Lower leg skin (tissue), 4 donors: ENCODE measurements at places on chromosomes 6 and 20. TPM values are rescaled to one million over a fixed set of nuclear protein-coding genes. Genes with fewer than 3 reads are reported as not detected.

GRCh38 chr20:10402938-10403608 lies 30.9 kb downstream of the MKKS start:
- DNase-seq, result no peak

- DNase-seq, result peak; percentile 66
These were observed 293.2 kb downstream of the QKI start for GRCh38 chr6:163707387-163708355.

- DNase-seq, result no peak
These were observed 266.0 kb downstream of the CDKAL1 start for GRCh38 chr6:20800229-20800628.

- DNase-seq, result peak; percentile 31
These were observed at the start of gene TMEM200A for GRCh38 chr6:130365166-130366106. TSS of gene TMEM200A (plus strand) at chr6:130366017. CDS start at chr6:130440423, 74,406 bp downstream.

GRCh38 chr20:44097521-44098255 lies 89.3 kb downstream of the JPH2 start:
- peak; percentile 61 for DNase-seq

DNA sequence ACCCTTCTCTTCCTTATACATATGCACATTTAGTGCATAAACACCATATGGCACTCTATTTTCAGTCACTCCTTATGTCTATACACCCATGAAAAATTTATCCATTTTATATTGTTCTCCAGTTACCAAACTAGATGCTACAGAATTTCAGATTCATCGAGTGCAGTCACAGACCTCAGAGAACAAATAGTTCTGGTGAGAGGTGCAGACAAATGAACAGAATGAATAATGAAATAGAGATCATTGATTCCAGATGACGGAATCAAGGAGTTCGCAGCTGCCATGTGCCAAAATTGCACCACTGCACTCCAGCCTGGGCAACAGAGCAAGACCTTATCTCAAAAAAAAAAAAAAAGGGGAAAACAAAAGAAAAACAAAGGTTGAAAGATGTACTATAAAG lies 214.8 kb upstream of the CEP162 start:
- DNase-seq, result no peak

DNA sequence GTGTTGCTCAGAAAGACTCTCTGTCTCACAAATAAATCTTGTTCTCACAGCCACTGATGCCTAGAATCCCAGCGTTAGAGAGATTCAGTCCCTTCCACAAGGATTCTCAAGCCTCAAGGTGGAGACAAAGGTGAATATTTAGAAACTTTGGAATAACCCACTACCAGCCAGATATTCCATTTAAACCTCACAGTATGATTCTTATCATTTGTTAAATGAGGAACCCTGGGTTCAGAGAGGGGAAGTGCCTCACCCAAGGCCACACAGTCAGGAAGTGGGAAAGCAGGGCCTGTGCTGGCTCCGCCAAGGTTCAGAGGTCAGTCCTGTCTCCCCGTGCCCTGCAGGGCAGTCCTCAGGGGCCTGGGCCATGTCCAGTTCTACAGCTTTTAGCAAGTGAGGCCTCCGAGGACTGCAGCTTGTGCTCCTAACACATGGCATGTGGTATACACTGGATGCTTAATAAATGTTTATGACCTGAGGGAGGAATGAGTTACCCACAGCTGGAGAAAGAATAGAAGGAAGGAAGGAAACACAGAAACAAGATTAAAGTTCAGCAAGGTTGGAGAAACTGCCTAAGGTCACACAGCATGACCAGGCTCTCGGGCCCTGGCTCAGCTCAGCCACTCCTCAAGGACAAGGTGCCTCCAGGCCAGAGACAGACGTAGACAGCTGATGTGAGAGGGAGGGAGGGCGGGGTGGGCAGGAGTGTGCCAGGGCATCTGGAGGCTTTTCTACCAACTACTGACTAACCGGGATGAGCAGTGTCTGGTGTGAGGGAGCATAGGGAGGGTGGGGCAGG lies 3.9 kb upstream of the TGM2 start:
- DNase-seq, result no peak

The MMP24 gene
- total RNA-seq, result not detected

GRCh38 chr6:34696189-34696738 lies 303 bp downstream of the ILRUN start:
- peak; percentile 93 for DNase-seq

The HLA-G gene
- total RNA-seq, result 0.29 TPM

DNA sequence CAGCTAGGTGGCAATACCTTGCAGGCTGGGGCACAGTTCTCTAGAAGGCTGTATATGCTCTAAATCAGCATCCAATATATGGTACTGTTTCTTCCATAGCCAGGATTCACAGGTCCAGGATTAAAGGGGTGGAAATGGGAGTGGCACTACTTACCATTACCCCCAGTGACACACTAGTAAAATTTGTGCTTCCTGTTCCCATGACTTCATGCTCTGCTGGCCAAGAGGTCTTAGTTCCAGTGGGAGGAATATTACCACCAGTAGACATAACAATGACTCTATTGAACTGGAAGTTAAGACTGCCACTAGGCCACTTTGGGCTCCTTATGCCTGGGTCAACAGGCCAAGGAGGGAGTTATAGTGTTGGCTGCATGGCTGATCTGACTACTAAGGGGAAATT lies 174.3 kb upstream of the TNFAIP3 start:
- no peak for DNase-seq

- DNase-seq, result no peak
These were observed 181.9 kb downstream of the TBC1D7 start for GRCh38 chr6:13146442-13146841.

DNA sequence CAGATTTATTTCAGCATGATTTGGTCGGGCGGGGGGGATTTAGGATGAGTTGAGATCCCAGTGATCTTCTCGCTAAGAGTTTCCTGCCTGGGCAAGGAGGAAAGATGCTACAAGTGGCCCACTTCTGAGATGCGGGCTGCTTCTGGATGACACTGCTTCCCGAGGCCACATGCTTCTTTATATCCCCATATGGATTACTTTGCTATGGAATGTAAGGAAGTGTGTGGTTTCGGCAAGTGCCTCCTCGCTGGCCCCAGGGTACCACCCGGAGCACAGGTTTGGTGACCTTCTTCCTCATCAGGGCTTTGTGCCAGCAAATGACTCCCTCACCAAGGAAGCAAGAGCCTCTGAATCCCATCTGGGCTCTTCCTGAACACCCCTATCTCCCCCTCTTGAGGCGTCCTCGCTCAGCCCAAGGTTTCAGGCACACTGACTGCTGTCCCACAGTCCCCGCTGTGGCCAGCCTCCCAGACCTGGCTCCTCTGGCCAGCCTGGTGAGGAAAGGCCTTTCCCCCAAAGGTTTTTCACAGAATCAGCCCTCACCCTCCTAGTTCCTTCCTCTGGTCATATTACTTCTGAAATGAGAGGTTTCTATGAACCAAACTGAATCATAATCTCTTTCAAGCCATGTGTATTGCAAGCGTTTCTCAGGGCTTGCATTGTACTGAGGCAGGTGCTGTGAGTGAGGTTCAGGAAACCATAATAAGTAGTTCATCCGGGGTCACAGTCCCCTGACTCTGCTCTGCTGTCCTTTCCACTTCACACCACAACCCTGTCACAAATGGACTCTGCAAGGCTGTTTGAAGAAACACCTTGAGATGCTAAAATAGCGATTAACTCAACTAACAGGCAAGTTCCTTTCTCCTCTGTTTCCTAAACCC lies 41.7 kb upstream of the IL17A start:
- no peak for DNase-seq

DNA sequence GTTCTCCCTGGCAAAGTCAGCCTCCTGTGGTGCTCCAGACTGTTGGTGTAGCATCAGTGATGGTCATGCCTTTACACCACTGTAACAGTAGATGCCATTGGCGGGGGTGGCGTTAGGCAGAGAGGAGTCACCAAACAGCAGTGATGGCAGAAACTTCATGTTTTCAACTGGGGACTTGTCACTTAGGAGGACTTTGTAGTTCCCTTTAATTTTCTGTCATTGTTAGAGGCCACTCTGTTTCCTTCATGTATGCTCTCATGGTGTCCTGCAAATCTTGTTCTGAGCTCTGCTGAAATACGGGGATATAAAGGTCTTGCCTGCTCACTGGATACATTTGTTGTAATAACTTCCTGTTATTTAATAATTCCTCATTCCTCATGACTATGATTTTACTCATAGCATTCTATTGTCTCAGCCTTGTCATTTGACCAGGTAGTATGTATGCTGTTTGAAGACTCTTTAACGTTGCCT lies 4.6 kb downstream of the MAP3K4 start:
- no peak for DNase-seq

The CTAGE9 gene
- total RNA-seq, result not detected

The NMBR gene
- total RNA-seq, result not detected

DNA sequence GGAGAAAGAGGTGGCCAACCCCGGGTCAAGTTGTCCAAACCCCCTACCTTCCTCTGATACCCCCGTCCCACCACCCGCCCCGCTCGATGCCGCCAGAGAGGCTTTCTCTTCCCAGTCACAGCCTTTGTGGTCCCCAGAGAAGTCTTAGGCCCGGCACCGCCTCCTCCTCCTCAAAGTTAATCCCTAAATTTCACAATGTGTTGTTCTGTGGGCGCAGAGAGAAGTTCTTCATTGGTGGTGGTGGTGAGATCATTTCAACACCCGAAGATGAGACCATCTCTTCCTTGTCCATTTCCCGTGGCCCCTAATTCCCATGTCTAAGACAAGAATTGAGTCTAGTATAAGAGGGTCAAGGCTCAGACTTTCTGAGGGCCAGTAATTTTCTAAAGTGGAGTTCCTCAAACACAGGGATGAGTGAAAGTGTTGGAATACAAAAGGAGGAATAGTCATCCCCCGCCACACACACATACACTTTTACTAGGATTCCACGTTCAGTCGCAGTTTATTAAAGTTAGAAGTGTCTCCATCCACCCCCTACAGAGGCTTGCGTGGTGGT lies 10.4 kb downstream of the TRIM31 start:
- peak; percentile 32 for DNase-seq

DNA sequence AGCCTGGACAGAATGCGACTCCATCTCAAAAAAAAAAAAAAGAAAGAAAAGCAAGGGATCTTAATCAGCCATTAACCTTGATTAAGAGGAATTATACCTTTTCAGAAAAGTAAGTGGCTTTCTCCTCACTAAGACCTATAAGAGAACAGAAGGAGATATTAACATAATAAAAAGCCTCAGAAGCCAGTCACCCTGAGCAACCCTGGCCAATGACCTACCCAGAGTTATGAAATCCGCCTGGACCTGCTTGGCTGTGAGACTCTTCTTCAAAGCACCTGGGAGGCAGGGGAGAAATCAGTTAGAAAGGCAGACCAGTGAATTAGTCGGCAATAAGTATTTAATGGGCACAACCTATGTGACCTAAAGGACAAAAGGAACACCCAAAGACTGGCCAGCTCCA lies 32.7 kb upstream of the C20orf203 start:
- DNase-seq, result no peak

DNA sequence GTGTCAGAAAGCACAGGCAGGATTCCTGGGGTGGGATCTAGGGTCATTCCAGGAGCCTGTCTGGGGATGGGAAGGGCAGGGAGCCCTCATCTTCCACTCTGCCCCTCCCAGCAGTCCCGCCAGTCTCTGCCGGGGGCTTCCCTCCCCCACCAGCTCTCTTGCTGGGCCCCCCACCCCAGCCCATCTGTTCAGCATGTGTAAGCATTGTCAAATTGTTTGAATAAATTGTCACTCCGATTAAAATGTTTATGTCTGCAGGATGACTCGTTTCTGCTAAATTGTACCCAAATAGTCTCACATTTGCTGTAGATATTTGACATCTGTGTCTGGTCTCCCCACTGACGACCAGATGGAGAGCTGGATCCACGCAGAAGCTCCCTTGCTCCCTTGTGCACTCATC lies 257.6 kb downstream of the ANKRD60 start:
- DNase-seq, result no peak

The OR2H1 gene
- not detected for total RNA-seq

The SPTLC3 gene
- 76.6 TPM for total RNA-seq

The SGK2 gene
- 2.5 TPM for total RNA-seq

GRCh38 chr6:98107801-98108200 lies 726.6 kb upstream of the POU3F2 start:
- DNase-seq, result no peak

GRCh38 chr6:167995302-167995701 lies 2.2 kb upstream of the KIF25 start:
- DNase-seq, result peak; percentile 7

DNA sequence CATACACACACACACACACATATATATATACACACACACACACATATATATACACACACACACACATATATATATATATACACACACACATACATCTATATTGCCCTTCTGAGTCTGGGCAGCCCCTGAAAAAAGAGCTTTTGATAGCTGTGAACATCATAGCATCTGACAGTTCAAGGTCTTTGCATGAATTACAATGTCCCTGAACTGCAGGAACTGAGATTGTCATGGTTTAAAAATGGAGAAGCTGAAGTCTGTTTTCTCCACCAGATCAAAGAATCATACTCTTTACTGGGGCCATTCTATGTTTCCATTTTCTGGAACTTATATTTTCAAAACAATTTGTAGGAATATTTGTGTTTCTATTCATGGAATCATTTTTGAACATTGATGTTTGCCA lies 189.8 kb downstream of the ZDHHC14 start:
- DNase-seq, result no peak

DNA sequence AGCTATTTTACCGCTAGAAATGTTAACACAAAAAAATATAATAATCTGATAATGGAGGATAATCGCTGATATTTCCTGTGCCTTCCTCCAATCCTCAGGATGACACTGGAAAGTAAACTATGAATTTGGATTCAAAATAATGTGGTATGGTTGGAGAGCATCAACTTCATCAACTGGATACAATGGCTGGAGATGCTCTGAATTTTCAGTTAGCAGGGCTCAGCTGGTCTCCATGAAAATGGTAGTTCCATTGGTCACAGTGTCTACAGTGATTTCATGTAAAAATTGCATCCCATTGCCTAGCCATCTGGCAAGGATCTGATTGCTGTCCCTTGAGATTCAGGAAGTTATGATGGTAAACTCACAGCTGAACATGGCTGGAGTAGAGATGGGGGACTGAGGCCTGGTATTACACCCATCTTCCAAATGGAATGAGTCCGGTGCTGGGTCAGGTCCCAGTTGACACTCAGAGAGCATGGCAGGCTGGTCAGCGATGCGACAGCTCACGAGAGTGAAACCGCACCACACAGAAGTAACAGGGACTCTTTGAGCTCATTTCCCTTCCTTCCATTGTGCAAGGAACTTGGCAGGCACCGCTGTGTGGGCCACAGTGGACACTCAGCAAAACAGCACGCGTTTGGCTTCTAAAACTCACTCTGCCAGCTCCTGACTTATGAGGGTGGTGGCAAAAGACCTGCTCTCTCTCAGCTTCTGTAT lies 142.4 kb upstream of the TNFAIP3 start:
- no peak for DNase-seq

GRCh38 chr6:5617179-5617578 lies 355.9 kb downstream of the FARS2 start:
- DNase-seq, result no peak

- DNase-seq, result no peak
These were observed 11.2 kb downstream of the GDAP1L1 start for GRCh38 chr20:44258226-44258890.

GRCh38 chr6:19752746-19753145 lies 84.4 kb upstream of the ID4 start:
- no peak for DNase-seq

GRCh38 chr20:40265825-40266533 lies 423.1 kb downstream of the MAFB start:
- no peak for DNase-seq

- no peak for DNase-seq
These were observed 1.4 kb upstream of the MAN1A1 start for GRCh38 chr6:119350952-119351372.

The LST1 gene
- total RNA-seq, result 4.3 TPM

The JPH2 gene
- 6.9 TPM for total RNA-seq

- DNase-seq, result peak; percentile 38
These were observed 86.4 kb upstream of the CLDN20 start for GRCh38 chr6:155177363-155177961.
